GM20000 (cell line): ENCODE measurements at places on chromosomes 1 and 21.

- DNase-seq: no peak
Observed at GRCh38 chr1:49240709-49241221, 464.1 kb upstream of the BEND5 start.

- DNase-seq: no peak
Observed at GRCh38 chr1:19385869-19386591, 73.9 kb downstream of the SLC66A1 start.

DNA sequence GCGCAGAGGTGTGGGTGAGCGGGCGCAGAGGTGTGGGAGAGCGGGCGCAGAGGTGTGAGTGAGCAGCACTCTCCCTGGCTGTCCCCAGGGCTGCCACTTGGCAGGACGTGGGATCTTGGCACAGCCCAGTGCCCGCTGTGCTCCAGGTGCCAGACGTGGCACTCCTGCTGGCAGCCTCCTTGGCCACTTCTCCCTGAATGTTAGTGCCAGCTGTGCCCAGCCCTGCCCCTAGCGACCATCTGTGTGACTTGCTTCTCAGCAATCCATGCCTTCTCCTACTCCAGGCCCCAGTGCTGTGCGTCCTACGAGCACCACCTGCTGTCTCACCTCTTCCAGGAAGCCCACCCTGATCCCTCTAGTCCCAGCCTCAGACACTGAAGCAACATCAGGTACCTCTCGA, 30.5 kb downstream of the KRTAP10-1 start:
- no peak for DNase-seq

DNA sequence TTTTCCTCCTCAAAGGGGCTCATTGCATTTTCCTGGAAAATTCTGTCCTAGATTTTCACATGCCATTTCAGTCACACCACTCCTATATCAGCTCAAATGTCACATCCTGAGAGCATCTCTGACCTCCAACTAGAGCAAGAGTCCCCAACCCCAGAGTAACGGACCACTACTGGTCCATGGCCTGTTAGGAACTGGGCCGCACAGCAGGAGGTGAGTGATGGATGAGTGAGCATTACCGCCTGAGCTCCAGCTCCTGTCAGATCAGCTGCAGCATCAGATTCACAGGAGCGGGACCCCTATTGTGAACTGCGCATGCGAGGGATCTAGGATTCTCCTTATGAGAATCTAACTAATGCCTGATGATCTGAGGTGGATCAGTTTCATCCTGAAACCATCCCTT, 12.7 kb upstream of the RRP15 start:
- DNase-seq: no peak

GRCh38 chr1:147773215-147773715, 12.9 kb upstream of the GJA5 start:
- no peak for DNase-seq

DNA sequence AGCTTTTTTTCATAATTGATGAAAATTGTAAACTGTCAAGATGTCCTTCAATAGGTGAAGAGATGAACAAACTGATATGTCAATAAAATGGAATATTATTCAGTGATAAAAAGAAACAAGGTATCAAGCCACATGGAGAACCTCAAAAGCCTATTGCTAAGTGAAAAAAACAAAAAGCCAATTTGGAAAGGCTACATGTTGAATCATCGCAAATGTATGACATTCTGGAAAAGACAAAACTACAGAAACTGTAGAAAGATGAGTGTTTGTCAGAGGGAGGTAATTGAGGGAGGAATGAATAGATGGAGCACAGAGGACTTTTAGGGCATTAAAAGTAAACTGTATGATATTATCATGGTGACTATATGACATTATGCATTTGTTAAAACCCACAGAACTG, 34.5 kb upstream of the USP25 start:
- no peak for DNase-seq

DNA sequence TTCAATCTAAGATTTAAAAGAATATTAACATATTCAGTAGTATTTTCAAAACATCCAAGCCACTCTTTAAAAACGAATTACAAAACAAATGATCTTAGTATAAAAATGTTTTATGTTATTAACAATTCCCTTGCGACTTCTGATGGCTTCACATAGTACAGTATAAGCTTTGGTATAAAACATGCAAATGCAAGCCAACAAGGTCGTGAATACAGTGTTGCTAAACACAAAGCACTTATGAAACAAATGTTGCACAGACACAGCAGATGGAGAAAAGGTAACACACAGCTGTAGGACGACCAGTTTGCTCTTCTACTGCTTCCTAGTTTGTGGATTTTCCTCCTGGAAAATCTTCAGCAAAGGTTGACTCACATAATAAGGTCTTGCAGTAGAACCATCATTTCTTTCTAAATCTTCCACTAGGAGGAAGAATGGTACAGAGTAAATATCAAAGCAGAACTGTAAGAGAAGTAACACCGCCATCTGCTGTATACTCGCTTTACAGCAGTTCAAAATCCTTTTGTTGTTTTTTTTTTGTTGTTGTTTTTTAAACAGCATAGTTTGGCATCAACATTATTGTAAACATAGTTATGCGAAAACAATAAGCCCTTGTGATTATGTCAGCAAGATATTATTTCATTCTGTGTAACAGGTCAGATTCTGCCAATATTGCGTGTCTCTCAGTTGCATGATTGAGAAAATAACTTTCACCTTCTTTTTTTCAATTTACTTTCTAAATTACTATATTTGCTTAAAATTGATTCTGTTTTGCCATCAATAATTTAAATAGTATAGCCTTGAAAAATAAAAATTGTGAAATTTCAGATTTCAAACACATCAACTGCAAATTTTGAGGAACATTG, 69.5 kb downstream of the LHX8 start:
- peak; percentile 27 for DNase-seq

DNA sequence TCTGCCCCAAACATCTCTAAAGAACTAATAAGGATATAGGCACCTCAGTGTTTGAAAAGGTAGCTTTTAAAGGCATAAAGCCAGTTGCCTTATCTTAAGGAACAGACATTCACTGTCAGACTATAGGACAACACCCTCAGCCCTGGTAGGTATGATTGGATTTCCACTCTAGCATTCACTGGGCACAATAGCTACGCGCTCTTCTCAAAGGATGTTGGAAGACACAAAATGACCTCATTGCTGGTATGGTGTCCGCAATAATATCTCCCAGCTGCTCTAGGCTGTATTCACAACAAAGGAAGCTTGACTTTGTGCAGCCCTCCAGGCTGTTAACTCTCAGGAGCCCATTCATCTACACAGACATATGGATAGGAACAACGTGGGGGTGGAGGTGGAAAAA, 119.4 kb upstream of the CXADR start:
- DNase-seq: no peak

DNA sequence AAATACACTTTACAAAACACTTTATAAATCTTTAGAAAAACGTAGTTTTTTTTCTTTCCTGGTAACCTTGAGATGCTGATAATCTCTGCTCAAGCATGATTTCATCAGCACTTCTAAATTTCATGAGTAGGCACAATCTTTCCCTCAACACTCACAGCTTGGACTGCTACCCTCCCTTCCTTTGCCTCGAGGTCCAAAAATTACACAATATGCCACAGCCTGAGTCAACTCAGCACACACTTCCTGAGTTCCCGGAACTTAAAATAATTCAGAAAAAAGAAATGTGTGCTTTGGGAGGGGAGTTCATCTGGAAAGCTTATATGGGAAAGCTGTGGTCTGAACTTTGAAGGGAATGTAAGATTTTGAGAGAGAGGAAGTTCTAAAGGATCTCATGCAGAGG, 5.9 kb downstream of the CLCA2 start:
- DNase-seq: no peak

- DNase-seq: no peak
Observed at GRCh38 chr1:174239541-174239940, 80.2 kb downstream of the RABGAP1L start.

- DNase-seq: no peak
Observed at GRCh38 chr1:222824641-222825040, 9.8 kb downstream of the DISP1 start.

DNA sequence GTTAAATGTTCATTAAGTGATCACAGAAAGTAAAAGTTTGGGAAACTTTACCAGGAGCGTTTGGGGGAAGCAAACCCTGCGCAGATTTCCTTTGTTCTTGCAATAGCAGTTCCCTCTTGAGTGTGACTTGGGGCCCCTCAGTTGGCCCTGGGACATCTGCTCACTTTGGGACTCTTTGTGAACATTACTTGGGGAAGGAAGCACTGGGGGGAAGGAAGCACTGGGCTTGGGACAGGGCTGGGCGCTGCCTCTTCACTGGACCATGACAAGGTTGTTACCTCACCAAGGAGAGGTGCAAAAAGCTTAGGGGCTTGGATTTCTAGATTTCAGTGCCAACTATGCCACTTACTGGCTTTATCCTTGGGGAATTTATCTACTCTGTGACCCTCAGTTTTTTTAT, 63.5 kb downstream of the ETS2 start:
- DNase-seq: no peak

- no peak for DNase-seq
Observed at GRCh38 chr21:20946701-20947100, 51.5 kb upstream of the NCAM2 start.

- DNase-seq: no peak
Observed at GRCh38 chr1:222096476-222096772, 354.5 kb upstream of the DUSP10 start.

- DNase-seq: no peak
Observed at GRCh38 chr1:232634096-232634495, 4.2 kb upstream of the SIPA1L2 start.

DNA sequence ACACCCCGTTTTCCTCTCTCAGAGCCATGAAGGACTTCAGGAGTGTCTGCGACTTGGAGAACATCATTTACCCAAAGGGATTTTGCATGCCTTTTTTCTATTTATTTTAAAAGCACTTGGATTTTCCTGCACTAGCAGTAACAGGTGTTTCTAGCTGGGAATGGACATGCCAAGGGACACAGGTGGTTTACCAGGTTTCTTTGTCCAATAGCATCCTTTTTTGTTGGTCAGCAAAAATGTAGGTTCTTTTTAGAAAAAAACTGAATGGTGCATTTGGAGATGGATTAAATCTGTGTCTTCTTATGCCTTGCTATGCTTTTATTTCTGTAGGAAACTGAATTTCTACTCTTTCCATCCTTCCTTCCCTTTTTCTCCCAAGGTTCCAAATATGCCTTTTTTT, 132.8 kb upstream of the COL6A1 start:
- no peak for DNase-seq

DNA sequence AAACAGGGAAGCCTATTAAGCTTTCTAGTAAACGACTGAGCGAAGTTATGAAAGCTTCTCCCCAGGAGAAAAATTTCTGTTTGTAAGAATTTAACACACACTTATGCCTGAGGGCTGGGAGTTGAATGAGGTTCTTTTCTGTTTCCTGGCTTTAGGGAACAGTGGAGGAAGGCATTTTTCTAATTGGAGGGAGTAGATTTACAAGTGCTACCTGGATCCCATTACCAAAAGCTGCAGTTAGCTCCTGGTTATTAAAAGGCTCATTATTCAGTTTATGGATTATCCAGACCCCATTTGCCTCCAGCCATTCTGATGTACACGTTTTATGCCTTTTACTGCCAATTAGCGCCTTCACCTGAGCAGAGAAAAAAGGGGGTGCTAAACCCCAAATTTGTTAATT, 7.5 kb downstream of the ST6GALNAC3 start:
- DNase-seq: no peak
